ENCODE measurements at places on chromosomes 16 and 17. TPM values are rescaled to one million over a fixed set of nuclear protein-coding genes. Genes with fewer than 3 reads are reported as not detected.
A peak's percentile ranks its signal among the peaks of the same experiment; 100 is the strongest.

DNA sequence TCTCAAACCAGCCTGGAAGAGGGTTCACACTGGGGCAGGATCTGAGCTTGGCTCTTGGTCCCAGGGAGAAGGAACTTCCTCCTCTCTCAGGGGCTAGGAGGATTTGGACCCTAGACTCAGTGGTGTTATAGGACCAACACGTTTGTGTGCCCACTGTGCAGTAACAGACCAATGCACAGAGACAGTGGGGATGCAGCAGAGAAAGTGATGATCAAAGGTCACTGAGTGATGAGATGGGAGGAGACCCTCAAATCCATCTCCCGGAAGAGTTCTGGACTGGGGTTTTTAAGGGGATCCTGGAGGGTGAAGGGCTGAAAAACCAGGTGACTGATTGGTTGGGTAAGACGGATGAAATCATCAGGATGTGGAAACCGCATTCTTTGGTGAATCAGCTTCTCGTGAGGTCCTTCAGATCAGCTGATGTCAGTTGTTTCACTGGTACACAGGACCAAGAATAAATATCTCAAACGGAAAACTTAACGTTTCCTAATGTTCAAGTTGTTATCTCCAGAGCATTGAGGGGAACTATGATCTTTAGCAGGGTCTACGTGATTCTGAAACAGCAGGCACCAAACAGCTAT lies 3.3 kb upstream of the VAC14 start:
- no peak for DNase-seq

GRCh38 chr16:87392821-87393679 lies 914 bp downstream of the MAP1LC3B start:
- DNase-seq: peak; percentile 68

GRCh38 chr16:11145819-11146211 lies 110.2 kb downstream of the SOCS1 start:
- DNase-seq: no peak

Gene OTOA
- 0.36 TPM for total RNA-seq

Gene KRT31
- not detected for total RNA-seq

Gene RPH3AL
- total RNA-seq: 4.3 TPM

Gene SLC6A4
- 9.4 TPM for total RNA-seq
